ENCODE measurements at places on chromosomes 1 and 21. TPM values are rescaled to one million over a fixed set of nuclear protein-coding genes. Genes with fewer than 3 reads are reported as not detected.

Gene TIPRL
- total RNA-seq = 25.1 TPM

DNA sequence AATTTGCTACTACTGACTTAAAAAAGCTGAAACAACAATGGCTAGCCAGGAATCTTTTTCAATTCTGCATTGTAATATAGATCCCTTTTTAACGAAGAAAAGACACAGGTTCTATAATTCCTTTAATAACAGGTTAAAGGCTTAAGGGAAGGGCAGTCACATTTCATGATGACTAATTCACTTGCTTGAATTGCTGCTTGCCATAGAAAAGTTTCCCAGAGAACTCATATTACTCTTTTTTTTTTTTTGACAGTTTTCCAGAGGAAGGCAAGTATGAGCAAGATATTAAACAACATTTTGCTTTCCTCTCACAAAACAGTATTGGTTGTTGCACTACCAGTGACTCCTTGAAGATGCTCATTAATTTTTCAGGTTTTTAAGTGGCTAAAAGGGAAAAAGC, 60.9 kb downstream of the IL23R start:
- no peak for DNase-seq

- DNase-seq = no peak
Observed at GRCh38 chr1:34270181-34270580, 93.5 kb downstream of the C1orf94 start.

DNA sequence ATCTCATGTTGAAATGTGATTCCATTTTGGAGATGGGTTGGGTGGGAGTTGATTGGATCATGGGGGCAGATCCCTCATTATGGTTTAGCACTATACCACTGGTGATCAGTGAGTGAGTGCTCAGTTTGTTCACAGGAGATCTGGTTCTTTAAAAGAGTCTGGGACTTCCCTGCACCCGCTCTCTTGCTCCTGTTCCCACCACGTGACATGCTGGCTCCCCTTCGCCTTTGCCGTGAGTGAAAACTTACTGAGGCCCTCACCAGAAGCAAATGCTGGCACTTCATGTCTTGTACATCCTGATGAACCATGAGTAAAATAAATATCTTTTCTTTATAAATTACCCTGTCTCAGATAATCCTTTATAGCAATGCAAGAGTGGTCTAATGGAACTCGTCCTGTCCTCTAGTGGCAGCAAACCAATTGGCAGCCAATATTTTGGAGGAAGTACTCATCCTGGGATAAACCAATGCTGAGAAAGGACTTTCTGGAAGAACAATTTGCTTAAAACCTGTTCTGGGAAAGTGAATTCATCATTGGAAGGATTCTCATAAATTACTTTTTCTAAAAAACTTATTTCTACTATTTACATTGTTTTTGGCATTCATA, 27.8 kb upstream of the CYP4A11 start:
- no peak for DNase-seq

DNA sequence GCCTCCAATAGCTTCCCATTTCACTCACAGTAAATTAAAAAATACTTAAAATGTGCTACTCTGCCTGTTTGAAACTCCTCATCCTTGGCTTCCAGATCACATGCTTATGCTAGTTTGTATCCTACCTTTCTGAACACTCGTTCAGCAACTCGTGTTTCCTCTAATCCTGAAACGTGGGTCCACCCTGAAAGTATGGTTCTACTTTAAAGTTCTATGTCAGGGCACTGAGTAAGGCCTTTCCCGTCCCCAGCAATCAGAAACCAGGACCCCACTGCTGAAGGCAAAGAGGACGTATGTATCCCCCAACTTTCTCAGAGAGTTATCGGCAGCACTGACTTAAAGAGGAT, 419 bp upstream of the TSEN15 start:
- DNase-seq = no peak

GRCh38 chr1:186308264-186309060, 66.6 kb downstream of the TPR start:
- DNase-seq = no peak

- DNase-seq = no peak
Observed at GRCh38 chr1:30471307-30471706, 252.1 kb downstream of the MATN1 start.

DNA sequence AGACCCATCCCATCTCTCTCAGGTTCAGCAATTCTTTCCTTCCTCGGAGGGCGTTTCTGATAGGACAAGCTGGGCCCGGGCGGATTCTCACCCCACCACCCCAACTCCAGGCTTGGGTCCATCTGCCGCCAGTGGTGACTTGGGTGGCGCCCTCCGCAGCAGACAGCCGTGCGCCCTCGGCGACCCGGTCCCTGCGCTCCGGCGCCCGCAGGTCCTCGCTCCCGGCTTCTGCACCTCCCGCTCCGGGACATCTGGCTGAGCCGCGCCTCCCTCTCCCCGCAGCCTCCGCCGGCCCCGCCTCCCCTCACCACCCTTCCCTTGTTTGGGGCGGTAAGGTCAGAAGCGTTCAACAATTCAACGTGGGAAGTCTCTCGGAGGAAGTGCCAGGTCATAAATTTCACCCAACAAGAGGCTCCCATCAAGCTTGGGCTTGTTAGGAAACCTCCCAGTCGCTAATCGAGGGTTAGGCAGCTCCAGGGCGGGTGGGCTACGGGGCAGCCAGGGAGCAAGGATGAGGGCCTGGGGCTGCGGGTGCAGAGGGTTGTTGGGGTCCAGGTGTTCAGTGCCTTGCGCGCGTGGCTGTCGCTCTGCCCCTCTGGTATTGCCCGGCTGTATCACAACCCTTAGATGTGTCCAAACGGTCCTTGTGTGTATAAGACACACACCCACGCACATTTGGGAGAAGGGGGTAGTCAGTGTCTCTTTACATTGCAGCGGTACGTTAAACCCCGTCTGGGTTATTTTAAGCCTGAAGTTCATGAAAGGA, 39.8 kb downstream of the OLIG1 start:
- peak; percentile 57 for DNase-seq

DNA sequence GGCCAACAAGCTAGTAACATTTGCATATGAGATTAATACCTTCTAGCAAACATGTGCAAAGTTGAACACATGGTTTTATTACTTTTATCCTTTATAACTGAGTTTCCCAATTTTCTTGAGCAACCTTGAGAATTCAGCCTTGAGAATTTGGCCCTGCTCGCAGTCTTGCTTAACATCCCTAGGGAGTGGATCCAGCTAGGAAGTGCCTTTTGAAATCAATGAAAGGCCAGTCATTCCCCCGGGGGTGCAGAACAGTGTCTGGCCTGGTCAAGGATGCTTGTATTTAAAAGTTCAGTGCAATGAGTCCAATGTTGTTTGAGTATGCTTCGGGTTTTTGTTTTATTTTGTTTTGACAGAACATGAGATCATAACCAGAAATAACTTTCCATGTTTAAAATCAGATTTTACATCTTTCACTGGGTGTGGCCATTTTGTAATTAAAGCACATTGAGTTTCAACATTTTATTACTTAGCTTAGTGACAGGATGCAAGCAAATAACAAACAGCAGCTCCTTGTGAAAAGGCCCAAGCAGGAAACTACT, 16.7 kb downstream of the PALMD start:
- DNase-seq = peak; percentile 79

DNA sequence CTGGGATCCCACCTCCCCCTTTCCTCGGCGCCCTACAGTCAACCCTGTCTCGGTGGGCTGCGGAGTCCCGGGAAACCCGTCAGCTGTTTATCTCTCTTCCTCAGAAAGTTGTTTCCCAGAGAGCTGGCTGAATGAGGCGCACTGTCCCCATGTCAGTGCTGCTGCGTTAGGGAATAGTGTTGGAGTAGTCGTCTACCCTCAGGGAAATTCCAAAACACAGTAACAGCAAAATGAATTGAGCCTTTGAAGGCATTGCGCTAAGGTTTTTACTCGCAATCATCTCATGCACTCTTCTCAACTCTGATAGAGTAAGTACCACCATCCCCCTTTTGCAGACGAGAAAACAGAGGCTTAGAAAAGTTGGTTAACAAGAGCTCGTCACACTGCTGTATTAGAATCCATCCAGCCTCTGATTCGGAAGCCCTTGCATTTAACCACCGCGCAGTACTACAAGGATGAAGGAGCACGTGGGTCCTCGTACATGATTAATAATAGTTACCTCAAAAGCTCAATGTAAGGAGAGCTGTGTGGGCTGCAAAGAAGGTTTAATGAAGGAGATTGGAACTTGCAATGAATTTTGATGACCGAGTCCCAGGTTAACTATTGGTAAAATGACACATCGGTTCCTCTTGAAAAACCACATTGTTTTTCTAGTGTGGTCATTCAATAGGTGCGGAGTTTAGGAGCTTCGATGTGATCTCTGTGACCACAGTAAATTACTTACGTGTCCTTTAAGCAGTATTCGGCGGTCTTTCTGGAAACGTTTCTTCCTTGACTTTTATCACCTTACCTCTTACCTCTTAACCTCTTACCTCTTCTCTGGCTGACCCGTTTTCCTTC, 788 bp upstream of the EDEM3 start:
- no peak for DNase-seq

DNA sequence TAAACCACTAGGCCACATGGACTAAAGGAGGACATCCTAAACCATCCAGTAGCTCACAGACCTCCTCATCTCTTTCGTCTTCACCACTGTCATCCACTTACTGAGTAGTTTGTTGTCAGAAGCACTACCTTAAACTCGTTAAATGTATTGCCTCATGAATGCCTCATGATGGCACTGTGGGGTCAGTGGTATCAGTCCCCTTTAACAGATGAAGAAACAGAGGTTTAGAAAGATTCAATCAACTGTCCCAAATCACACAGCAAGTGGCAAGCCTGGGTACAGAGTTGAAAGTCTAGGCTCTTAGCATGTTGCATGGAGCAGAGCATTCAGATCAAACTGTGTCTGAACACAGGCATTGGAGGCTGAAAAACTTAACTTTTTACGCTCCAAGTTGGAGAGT, 183.6 kb upstream of the KIAA0040 start:
- no peak for DNase-seq

All from aorta (tissue), 5 donors.